CD8-positive, alpha-beta memory T cell (primary cell): ENCODE measurements at places on chromosomes 4 and X.

DNA sequence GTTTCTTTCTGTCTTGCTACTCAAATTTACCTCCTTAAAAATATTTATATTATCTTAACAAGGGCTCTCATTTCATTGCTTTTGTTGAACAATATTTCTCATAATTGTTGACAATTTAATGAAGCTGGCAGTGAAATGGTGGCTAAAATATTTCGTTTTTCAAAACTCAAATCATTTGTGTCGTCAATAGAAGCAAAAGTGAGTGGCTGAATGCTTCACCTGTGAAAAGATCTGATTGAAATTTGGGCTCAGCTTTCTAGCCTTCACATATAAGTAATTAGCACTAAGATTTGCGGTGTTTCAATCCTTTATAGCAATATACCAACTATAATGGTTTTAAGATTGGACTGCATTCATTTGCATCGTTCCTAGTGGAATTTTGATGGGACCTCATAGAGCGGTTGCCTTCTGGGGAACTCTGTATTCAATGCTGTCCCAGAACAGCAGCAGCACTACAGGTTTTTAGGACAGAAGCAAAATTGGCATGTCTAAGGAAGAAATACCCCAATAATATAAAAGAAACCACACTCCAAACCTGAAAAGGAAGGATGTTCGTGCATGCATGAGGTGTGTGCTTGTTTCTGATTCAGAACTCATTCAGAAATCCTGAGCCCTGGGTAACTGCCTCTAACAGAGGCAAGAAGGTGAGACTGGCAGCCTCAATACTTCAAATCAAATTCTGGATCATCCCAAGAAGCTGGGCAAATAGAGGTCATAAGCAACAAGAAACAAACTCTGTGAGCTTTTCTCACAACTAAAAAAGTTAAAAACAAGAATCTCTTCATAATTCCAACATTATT, 2.5 kb downstream of the CXCL1 start:
- no peaks in the 10 kb centered on the region for H3K27me3 ChIP-seq
- DNase-seq = no peak
- H3K4me1 ChIP-seq = no peaks in the 10 kb centered on the region
- no peak overlapping the region for H3K4me3 ChIP-seq
- H3K36me3 ChIP-seq = no peaks in the 10 kb centered on the region

DNA sequence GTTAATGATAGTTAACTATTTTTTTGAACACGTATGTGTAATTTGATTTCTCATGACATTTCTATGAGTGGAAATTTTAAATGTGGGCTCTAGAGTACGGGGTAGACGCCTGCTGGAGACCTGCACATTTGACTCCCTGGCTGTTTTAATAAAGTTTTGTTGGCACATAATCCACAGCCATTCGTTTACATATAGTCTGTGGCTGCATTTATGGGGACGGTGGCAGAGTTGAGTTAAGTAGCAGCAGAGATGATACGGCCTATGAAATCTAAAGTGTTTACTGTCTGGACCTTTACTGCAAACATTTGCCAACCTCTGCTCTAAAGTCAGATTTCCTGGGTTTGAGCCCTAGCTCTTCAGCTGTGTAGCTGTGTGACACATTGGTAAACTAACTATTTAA, 118.8 kb downstream of the CHRNA9 start:
- no peak overlapping the region for H3K4me3 ChIP-seq
- no peaks in the 10 kb centered on the region for H3K4me1 ChIP-seq
- no peak for DNase-seq
- no peaks in the 10 kb centered on the region for H3K27me3 ChIP-seq
- H3K36me3 ChIP-seq = no peaks in the 10 kb centered on the region

GRCh38 chr4:88613417-88613875, 21.2 kb downstream of the HERC3 start:
- H3K27me3 ChIP-seq = no peaks in the 10 kb centered on the region
- H3K36me3 ChIP-seq = no peaks in the 10 kb centered on the region
- H3K4me1 ChIP-seq = peaks cover 71% of the 10 kb centered on the region
- peak overlapping the region; percentile 57 for H3K27ac ChIP-seq
- H3K4me3 ChIP-seq = peak overlapping the region; percentile 56

DNA sequence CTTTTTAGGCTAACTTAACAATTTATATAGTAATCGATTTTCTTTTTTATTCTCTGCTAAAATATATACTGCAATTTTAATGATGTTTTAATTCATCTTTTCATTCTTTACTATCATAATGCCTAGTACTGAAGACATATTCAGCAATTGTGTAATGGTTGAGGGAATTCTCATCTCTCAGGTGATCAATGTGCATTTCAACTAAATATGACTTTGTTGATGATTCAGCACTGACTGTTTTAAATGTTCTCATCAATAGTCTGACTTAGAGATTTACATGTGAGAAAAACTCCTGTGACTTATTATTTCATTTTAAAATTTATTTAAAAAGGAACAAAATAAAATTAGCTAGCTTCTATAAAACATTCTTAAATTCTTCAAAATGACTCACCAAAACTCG, 1450.3 kb downstream of the STIM2 start:
- H3K4me1 ChIP-seq = no peaks in the 10 kb centered on the region
- no peaks in the 10 kb centered on the region for H3K27me3 ChIP-seq
- no peak overlapping the region for H3K4me3 ChIP-seq
- DNase-seq = no peak

- H3K4me1 ChIP-seq = no peaks in the 10 kb centered on the region
- no peak overlapping the region for H3K4me3 ChIP-seq
- H3K27ac ChIP-seq = no peak overlapping the region
- H3K36me3 ChIP-seq = no peaks in the 10 kb centered on the region
- DNase-seq = no peak
Measured at GRCh38 chr4:178316211-178316610, 874.0 kb upstream of the AGA start.

- peaks cover 10% of the 10 kb centered on the region for H3K4me1 ChIP-seq
- H3K36me3 ChIP-seq = no peaks in the 10 kb centered on the region
- no peak overlapping the region for H3K27ac ChIP-seq
Measured at GRCh38 chrX:15143050-15143824, 126.6 kb downstream of the ASB9 start.

DNA sequence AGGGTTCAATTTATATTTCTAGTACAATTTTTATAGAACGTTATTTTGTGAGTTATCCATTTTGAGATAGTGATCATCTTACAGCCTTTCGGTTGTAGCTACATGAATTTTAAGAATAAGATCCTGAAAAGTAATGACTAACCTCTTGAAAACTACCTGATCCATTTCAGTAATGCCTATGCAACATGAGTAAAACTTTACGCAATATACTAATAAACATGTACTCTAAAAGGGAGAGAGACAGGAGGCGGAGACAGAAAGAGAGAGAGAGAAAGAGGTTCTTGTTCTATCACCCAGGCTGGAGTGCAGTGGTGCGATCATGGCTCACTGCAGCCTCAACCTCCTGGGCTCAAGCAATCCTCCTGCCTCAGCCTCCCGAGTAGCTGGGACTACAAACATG, 816.1 kb downstream of the CCSER1 start:
- no peak overlapping the region for H3K4me3 ChIP-seq
- no peaks in the 10 kb centered on the region for H3K27me3 ChIP-seq
- H3K4me1 ChIP-seq = no peaks in the 10 kb centered on the region
- no peaks in the 10 kb centered on the region for H3K36me3 ChIP-seq

GRCh38 chrX:51006064-51006463, 95.5 kb downstream of the BMP15 start:
- DNase-seq = no peak
- H3K27ac ChIP-seq = no peak overlapping the region
- H3K4me1 ChIP-seq = no peaks in the 10 kb centered on the region
- no peaks in the 10 kb centered on the region for H3K27me3 ChIP-seq
- H3K4me3 ChIP-seq = no peak overlapping the region

- no peak overlapping the region for H3K27ac ChIP-seq
- H3K4me3 ChIP-seq = no peak overlapping the region
- no peaks in the 10 kb centered on the region for H3K27me3 ChIP-seq
- no peaks in the 10 kb centered on the region for H3K36me3 ChIP-seq
Measured at GRCh38 chrX:35557916-35558315, 240.2 kb upstream of the MAGEB16 start.

GRCh38 chr4:173917255-173917960, 366.1 kb downstream of the FBXO8 start:
- H3K27ac ChIP-seq = no peak overlapping the region
- no peaks in the 10 kb centered on the region for H3K27me3 ChIP-seq
- no peak overlapping the region for H3K4me3 ChIP-seq
- H3K36me3 ChIP-seq = no peaks in the 10 kb centered on the region

- no peaks in the 10 kb centered on the region for H3K4me1 ChIP-seq
- no peak overlapping the region for H3K27ac ChIP-seq
- no peak overlapping the region for H3K4me3 ChIP-seq
Measured at GRCh38 chrX:71320126-71320525, 18.6 kb downstream of the ITGB1BP2 start.

DNA sequence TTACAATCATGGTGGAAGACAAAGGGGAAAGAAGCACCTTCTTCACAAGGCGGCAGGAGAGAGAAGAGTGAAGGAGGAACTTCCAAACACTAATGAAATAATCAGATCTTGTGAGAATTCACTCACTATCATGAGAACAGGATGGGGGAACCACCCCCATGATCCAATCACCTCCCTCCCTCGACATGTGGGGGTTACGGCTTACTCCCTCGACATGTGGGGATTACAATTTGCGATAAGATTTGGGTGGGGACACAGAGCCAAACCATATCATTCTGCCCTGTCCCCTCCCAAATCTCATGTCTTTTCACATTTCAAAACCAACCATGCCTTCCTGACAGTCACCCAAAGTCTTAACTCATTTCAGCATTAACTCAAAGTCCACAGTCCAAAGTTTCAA, 88.7 kb upstream of the PGRMC2 start:
- H3K27ac ChIP-seq = no peak overlapping the region
- no peaks in the 10 kb centered on the region for H3K4me1 ChIP-seq
- no peaks in the 10 kb centered on the region for H3K36me3 ChIP-seq
- no peak for DNase-seq
- H3K4me3 ChIP-seq = no peak overlapping the region
- H3K27me3 ChIP-seq = no peaks in the 10 kb centered on the region

DNA sequence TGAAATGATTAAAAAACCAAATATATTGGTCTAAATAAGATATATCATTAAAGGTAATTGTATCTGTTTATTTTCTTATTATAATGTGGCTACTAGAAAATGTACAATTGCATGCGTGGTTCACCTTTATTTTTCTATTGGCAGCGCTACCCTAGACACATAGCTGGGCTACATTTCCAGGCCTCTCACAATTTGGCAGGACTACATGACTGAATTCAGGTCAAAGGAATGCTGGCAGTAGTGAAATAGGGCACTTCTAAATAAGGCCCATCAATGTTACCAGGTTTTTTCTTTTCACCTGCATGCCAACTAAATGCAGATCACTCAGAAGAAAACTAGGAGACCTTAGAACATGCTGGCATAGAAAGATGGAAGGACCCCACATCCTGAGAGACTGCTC, 1072.9 kb upstream of the SLIT2 start:
- no peak for DNase-seq
- no peaks in the 10 kb centered on the region for H3K27me3 ChIP-seq
- H3K4me1 ChIP-seq = no peaks in the 10 kb centered on the region
- H3K4me3 ChIP-seq = no peak overlapping the region

GRCh38 chrX:1242891-1243402, 25.7 kb upstream of the CSF2RA start:
- H3K4me1 ChIP-seq = no peaks in the 10 kb centered on the region
- no peak overlapping the region for H3K4me3 ChIP-seq
- no peak for DNase-seq
- H3K27me3 ChIP-seq = no peaks in the 10 kb centered on the region
- H3K36me3 ChIP-seq = no peaks in the 10 kb centered on the region
- no peak overlapping the region for H3K27ac ChIP-seq

DNA sequence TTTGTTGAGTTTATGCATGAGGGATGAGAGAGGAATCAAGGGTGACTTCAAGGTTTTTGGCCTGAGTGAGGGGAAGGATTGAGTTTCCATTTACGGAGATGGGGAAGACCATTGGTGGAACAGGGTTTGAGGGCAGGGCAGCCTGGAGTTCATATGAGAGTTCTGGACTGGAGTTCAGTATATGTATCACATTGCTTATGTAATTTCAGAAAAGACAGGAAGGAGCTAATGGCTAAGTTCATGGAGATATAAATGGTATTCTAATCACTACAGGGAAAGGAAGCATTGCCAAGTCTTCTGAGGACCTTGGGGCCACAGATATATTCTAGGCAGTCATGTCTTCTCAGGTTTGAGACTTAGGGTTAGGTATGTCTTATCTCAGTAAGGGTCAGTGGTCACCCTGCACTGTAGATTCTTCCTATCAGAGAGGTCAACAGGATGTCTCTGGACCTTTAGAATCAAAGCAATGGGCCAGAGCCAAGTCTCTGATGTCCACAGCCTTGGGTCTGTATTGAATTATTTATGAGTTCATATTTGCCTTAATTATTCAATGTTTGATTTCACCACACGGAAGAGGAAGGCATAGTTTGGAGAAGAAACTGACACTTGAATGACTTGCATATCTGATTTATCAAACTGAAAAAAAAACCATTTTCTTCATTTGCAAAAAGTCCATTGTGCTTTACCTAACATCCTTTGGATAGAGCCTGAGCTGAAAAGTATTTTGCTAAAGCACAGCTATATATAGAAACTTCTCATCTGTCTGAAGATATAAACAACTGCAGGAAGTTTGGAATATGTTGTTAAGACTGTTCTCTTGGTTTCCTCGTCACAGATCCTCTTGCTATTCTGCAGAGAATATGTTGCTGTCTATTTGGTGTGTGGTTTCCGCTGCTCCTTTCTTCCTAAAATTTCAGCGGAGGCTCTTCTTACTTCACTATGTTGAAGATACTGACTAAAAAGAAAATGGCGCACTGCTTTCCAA, 139.5 kb downstream of the PDGFRA start:
- H3K36me3 ChIP-seq = no peaks in the 10 kb centered on the region
- no peak overlapping the region for H3K4me3 ChIP-seq
- no peak overlapping the region for H3K27ac ChIP-seq

DNA sequence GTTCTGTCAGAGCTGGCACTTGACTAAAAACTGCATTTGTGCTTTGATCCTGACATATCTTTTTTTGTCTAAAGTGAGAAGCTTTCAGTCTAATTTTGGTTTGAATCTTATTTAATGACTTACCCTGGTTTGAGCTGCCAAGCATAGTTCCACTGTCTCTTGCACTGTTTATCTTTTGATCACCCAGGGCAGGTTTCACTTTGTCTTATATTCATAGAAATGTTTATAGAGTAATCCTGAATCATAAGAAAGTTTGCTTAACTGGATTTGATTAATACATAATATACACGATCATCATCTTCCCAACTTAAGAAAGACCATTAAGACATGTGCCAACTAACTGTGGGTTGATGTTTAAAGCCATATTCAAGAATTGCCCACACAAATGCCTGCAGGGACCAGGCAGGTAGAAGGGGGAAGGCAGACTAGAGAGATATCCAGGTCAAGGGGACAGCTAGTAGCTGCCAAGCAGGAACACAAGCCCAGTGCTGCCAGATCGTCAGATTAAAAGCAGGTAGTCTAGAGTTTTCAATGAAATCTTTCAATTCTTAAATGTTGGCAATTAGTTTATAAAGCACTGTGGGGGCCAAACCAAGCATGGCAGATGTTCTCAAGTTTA, 1.9 kb downstream of the GK start:
- H3K27ac ChIP-seq = no peak overlapping the region
- H3K4me1 ChIP-seq = no peaks in the 10 kb centered on the region
- no peaks in the 10 kb centered on the region for H3K27me3 ChIP-seq
- no peaks in the 10 kb centered on the region for H3K36me3 ChIP-seq
- no peak for DNase-seq
- no peak overlapping the region for H3K4me3 ChIP-seq

- no peaks in the 10 kb centered on the region for H3K4me1 ChIP-seq
- H3K4me3 ChIP-seq = no peak overlapping the region
- DNase-seq = no peak
- no peak overlapping the region for H3K27ac ChIP-seq
- H3K27me3 ChIP-seq = no peaks in the 10 kb centered on the region
Measured at GRCh38 chr4:42513748-42514492, 116.6 kb downstream of the SHISA3 start.
